ENCODE measurements at places on chromosomes 12 and 14.

GRCh38 chr14:64826845-64827244 lies 52.9 kb downstream of the SPTB start:
- DNase-seq: no peak

- DNase-seq: no peak
Measured at GRCh38 chr12:129145381-129145780, 292.1 kb downstream of the GLT1D1 start.

DNA sequence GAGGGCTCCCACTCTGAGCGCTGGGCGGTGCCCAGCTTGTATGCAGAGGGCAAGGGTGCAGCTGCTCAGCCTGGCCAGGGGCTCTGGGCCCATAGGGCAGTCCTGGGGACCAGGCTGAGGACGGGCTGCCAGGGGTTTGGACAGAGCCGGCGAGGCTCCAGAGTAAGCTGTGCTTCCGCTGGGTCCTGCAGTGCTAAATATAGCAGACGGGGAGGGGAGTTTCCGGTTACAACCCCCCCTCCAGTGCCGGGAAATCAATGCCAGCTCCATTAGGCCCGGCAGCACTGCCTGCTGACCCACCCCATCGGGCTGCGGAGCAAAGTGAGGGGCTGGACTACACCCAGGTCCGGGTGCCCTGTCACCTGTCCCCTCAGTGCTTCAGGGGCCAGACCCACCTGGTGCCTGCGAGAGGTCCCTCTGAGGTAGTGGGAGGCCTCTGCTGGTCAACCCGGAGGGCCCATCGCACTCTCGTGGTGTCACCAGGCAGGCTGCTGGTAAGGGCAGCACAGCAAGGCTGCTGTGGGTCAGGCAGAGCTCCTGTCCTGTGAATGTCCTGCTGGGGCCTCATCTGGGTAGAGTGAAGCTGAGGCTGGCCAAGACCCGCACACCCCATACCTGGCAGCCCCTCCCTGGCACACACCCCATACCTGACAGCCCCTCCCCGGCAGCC lies 2.6 kb upstream of the JAG2 start:
- DNase-seq: no peak

- DNase-seq: no peak
Measured at GRCh38 chr14:49479432-49479831, 106.7 kb downstream of the RPS29 start.

GRCh38 chr12:66195242-66195641 lies 6.2 kb downstream of the IRAK3 start:
- DNase-seq: no peak

DNA sequence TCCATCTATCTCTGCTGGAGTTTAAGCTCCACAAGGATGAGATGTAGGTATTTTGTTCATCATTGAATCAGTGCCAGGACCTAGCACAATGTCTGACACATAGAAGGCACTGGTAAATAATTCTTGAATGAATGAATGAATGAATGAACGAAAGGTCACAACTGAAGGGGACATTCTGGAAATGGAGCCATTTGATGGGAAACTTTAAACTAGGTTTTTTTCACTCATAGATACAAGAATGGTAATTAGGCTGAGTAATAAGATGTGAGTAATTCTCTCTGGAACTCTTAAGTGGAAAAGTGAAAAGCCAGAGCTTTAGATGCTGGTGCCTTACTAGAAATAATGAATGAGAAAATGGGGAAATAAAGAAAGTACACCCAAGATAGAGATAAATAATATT lies 44.3 kb downstream of the SCN8A start:
- DNase-seq: no peak

DNA sequence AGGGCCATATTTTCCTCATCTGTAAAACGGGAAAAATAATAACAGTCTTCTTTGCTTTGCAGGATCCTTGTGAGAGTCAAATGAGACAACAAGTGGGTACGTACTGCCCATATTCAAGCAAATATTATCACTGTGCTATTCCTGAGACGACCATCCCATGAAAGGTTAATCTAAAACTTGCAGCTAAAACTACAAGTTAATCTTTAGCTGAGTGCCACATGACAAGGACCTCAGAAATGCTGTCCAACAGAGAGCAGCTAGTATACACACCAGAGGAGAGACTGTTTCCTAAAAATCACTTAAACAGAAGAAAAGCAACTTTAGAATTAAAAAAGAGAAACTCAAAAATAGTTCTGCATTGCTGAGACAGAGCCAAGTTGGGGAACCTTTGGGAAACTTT lies 162.7 kb upstream of the TMTC2 start:
- no peak for DNase-seq

GRCh38 chr12:106780010-106780631 lies 5.6 kb downstream of the RIC8B start:
- no peak for DNase-seq

GRCh38 chr12:98533723-98534251 lies 18.4 kb downstream of the TMPO start:
- no peak for DNase-seq

GRCh38 chr14:21529515-21529914 lies 3.4 kb upstream of the SALL2 start:
- DNase-seq: no peak

DNA sequence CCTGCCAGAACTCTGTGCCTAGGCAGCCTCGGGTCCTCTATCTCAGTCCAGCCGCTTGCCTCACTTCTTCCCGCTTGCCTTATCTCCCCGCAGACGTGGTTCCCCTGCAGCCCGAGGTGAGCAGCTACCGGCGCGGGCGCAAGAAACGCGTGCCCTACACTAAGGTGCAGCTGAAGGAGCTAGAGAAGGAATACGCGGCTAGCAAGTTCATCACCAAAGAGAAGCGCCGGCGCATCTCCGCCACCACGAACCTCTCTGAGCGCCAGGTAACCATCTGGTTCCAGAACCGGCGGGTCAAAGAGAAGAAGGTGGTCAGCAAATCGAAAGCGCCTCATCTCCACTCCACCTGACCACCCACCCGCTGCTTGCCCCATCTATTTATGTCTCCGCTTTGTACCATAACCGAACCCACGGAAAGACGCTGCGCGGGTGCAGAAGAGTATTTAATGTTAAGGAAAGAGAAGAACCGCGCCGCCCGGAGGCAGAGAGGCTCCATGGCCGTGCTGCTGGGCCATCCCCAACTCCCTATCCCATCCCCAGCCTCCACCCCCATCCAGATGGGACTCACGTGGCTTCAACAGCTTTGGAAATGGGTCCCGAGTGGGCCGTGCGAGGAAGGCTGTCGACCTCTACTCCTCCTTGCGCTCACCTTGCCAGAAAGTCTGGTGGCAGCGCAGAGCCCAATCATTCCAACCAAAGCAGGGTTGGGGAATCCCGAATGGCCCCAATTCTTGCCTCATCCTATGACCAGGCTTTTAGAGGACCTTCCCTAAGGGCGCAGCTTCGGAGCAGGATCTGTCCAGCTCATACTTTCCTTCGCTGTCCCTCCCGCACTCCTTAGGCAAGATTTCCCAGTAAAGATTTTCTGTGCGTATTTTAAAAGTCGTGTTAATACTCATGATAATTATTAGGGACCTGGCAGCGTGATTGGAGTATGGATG lies 6.5 kb downstream of the HOXC13 start:
- no peak for DNase-seq

DNA sequence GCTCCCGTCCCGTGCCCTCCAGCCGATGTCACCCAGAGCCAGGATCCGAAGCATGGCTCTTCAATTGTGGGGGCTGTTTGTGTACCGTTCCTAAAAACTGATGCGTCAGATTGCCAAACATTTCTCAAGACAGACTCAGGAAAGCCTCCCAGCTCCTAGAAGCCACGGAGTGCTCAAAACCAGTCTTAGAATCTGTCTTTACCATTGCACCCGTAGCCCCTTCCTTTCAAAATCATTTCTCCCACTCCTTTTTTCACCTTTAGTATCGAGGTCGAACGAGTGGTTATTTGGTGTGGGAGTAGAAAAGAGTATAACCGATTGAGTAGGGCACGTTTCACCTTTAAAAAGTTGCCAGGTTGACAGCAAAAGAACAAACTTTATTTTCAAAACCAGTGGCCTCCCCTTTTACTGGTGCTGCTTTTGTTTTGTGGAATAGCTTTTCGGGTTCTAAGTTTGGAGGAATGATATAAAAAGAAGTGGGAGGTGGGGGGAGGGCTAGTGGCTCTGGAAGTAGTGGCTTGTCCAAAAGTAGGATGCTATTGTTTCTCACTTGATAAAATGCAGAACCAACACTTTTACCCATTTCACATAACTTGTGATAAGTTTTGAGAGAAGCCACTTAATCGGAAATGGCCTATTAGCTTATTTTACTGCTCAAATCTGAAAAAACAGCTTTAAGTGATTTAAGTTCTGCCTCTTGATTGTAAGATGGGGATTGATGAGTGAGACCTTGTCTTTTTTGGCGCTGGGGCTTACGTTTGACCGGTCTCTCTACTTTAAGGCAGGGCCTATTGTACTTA lies 803 bp downstream of the STK38L start:
- DNase-seq: no peak

GRCh38 chr14:90017371-90017770 lies 44.4 kb upstream of the KCNK13 start:
- DNase-seq: no peak
